ENCODE measurements at places on chromosomes 2 and 18.

GRCh38 chr2:20247084-20247483 lies 22.2 kb upstream of the SDC1 start:
- DNase-seq = no peak

- no peak for DNase-seq
Observed at GRCh38 chr2:26438926-26439325, 37.2 kb downstream of the DRC1 start.

- DNase-seq = no peak
Observed at GRCh38 chr2:217045700-217046475, 186.0 kb upstream of the TNP1 start.

DNA sequence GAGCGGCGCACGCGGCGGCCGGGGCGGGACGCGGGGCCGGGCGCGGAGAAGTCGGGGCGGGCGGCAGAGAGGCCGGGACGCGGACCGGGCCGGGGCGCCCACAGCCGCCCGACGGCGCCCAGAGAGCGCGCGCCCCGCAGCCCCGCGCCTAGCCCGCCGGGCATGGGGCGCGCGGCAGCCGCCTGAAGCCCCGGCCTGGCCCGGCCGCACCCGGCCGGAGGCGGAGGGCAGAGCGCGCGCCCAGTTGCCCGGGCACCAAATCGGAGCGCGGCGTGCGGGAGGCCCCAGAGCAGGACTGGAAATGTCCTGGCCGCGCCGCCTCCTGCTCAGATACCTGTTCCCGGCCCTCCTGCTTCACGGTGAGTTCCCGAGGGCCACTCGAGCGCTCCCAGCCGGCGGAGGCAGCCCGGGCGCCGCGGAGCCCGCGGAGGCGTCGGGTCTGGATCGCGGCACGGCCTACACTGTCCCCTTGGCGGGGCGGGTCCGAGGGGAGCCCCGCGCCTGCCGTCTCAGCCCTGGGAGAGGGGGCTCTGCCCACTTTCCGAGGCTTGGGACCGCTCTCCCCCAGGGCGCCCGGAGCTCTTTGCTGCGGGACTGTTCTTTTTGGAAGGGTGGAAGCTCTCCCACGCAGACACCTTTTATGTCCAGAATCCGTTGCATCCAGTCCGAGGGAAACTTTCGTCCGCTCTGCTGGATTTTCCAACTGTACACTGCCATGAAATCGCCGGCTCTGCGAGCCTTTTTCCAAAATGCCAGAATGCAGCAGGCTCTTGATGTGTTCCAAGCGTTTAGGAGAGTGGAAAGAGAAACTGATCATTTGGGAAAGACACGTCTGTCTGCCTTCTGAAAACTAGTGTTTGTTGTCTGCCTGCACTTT lies 484 bp downstream of the APCDD1 start:
- no peak for DNase-seq

Data from stimulated activated CD8-positive, alpha-beta memory T cell treated with anti-CD3 and anti-CD28 coated beads, Interleukin-15, amount 100 ng/mL, for 24 hours (primary cell).